Stimulated activated CD4-positive, alpha-beta T cell treated with anti-CD3 and anti-CD28 coated beads, Interleukin-4, amount 100 ng/mL, for 1 hour (primary cell): ENCODE measurements at places on chromosomes 16 and 17.

DNA sequence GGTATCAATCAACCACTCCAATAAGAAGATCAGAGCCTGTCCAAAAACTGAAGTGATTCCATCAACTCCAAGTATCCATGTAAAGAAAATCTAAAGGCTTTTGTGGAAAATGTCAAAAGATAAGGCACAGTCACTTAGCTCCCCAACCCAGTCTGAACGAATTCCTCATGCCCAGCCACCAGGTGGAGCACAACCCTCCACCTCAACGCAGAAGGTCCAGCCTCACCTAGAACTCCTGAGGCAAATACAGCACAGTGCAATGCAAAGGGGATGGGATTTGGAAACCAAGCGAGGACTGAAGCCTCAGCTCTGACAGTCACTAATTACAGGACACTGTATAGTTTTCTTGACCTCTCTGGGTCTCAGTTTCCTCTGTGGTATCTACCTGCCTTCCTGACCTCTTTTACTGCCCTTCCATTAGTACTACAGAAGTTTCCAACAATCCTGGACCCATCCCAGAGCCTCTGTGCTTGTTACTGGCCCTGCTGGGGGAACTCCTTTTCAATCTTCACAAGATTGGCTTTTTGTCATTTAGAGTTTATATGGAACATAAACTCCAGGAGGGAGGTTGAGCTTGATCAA, 2.0 kb downstream of the NCBP3 start:
- DNase-seq: peak; percentile 56

- no peak for DNase-seq
Observed at GRCh38 chr16:23105309-23105708, 43.9 kb downstream of the USP31 start.

DNA sequence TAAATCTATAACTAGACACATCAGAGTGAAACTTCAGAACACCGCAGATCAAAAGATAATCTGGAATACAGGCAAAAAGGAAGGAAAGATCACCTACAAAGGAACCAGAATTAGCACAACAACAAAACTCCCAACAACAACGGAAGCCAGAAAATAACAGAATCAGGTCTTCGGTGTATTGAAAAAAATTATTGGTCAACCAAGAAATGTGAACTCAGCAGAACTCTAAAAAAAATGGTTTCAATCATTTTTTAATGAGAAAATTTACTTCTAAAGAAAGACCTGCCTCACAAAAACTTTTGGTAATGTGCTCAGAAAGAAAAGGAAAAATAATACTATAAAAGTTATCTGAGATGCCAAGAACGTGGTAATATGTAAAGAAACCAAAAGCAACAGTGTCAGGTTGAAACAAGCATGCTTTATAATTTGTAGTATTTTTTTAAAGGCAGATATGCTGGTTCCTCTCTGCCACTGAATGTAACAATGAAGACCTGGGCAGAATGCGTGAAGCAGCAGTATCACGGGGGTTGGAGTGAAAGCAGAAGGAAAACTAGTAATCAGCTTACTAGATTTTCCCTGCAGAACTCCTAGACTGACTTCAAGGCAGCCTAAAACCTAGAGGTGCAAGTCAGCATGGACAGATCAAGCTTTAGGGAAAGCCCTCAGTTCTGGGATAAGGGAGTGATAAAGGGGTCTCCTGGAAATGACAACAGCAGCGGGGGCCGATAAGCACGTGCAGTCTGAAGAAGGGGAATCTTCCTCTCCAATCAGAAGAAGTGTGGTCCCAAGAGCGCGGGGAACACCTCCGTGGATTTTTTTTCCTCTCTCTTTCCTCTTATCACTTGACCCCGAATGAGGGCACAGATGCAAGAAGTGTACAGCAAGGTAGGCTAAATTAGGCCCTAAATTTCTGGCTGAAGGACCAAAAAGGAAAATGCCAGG, 80.9 kb upstream of the TEKT1 start:
- DNase-seq: no peak

GRCh38 chr17:41638194-41638593, 13.8 kb upstream of the KRT17 start:
- DNase-seq: no peak

DNA sequence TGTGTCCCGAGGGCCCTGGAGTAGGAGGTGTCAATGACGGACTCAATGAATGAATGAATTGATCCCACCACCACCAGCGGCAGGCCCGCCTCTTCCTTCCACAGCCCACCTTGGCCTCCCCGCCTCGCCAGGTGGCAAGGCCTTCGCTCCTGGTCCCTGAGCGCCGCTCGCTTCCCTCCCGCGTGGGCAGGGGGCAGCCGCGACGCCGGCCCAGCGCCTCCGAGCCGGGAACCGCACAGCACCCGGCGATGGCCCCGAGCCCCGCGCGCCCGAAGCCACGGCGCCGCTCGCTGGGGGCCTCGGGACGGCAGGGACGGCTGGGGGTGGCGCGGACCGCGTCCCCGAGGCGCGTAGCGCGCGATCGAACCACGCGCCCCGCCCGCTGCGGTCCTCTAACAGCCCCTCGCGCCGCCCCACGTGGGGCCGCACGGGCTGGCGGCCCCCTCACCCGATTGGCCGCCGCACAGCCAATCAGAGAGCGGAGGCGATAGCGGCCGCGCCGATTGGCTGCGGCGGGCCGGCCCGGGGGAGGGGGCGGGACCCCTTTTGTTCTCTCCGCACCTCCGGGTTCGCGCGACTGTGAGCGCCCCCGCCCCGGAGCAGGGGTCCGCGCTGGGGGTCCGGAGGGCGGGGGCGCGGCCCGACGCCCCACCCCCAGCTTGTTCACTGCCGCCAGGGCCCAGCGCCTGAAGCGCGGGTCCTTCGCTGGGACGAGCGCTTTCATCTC, 31.4 kb downstream of the ACTG1 start:
- peak; percentile 63 for DNase-seq
